Muscle of back (tissue), 13 donors: ENCODE measurements at places on chromosomes 13 and 19.

- no peak for DNase-seq
These were observed 24.7 kb downstream of the PPP1R37 start for GRCh38 chr19:45117671-45118070.

GRCh38 chr13:73138638-73139491, 80.1 kb downstream of the KLF5 start:
- no peak for DNase-seq

- DNase-seq, result no peak
These were observed 1719.5 kb upstream of the MIR17HG start for GRCh38 chr13:89627996-89628395.

- no peak for DNase-seq
These were observed 23.2 kb upstream of the CRTC1 start for GRCh38 chr19:18660051-18660910.

DNA sequence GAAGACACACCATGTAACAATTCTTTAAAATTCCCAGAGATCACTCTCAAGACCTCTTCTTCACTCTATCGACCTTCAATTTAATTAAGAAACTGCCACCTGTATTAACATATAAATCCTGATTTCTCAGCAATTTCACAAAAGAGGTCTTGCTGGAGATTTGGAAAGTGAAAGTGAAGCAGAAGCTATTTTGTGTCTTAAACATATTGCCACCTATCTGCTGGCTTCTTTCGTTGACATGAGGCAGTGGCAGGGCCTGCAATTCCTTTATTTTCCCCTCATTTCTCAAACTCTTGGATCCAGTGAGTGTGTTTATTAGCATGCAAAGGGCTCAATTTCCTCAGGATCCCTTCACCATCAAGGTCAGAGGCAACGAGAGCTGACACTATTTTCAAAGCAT, 780.2 kb upstream of the SLITRK1 start:
- DNase-seq, result no peak

DNA sequence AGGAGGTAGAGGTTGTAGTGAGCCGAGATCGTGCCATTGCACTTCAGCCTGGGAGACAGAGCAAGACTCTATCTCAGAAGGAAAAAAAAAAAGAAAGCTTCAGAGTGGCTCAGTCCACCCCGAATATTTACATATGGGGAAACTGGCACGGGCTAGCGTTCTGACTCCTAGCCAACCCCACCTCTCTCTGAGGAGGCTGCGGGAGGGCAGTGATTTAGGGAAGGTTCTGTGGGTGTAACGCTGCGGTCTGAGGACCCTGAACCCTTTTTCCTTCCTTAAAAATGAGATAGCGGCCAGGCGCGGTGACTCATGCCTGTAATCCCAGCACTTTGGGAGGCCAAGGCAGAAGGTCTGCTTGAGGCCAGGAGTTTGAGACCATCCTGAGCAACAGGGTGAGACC, 5.0 kb downstream of the LRRC25 start:
- DNase-seq, result no peak

DNA sequence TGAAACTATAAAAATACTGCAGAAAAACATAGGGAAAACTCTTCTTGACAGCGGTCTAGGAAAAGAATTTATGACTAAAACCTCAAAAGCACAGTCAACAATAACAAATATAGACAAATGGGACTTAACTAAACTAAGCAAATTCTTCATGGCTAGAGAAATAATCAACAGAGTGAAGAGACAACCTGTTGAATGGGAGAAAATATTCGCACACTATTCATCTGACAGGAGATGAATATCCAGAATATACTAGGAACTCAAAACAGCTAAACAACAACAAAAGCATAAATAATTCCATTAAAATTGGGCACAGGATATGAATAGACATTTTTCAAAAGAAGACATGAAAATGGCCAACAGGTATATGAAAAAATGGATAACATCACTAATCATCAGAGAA, 303.6 kb upstream of the PRR20A start:
- no peak for DNase-seq

DNA sequence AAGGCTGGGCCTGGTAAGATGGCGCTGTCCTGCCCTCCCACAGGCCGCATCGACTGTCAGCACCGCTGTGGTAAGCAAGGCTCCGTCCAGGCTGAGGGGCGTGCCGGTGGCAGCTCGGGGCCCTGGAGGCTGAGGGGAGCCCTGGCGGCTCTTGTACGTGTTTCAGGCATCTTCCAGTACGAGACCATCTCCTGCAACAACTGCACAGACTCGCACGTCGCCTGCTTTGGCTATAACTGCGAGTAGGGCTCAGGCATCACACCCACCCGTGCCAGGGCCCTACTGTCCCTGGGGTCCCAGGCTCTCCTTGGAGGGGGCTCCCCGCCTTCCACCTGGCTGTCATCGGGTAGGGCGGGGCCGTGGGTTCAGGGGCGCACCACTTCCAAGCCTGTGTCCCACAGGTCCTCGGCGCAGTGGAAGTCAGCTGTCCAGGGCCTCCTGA, 1.2 kb downstream of the IZUMO4 start:
- no peak for DNase-seq

GRCh38 chr19:3045885-3046697, 16.2 kb downstream of the TLE5 start:
- DNase-seq, result no peak

GRCh38 chr19:49713236-49713845, 22.4 kb downstream of the CPT1C start:
- DNase-seq, result no peak

GRCh38 chr13:40442231-40442630, 224.2 kb downstream of the FOXO1 start:
- DNase-seq, result no peak

DNA sequence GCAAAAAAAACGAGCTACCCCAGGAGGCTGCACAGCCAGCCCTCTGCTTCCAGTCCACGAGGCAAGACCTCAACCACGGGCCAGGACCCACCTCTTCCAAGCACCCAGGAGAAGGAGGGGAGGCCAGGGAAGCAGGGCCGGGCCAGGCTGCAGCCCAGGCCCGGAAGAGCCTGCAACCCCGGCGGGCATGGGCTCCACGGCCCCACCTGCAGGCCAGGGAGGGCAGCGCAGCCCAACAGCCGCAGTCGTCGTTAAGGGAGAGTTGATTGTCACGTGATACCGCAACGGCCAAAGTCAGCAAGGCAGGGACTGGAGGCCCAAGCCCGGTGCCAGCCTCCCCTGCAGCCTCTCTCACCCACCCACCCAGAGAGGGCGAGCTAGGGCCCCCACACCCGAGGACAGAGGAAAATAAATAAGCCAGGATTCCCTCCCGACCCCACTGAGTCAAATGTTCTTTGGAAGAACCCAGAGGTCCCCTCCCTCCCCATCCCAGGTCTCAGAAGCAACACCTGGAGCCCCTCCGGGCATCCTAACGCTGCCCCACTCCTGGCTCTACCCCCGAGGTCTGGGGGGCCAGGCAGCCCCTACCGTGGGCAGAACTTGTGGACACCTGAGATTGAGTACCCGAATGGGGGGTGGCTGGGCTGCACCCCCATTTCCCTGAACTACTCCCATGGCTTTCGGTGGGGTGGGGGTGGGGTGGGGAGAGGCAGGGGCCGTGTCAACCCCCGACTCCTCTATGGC, 5.2 kb upstream of the REXO1 start:
- DNase-seq, result no peak

DNA sequence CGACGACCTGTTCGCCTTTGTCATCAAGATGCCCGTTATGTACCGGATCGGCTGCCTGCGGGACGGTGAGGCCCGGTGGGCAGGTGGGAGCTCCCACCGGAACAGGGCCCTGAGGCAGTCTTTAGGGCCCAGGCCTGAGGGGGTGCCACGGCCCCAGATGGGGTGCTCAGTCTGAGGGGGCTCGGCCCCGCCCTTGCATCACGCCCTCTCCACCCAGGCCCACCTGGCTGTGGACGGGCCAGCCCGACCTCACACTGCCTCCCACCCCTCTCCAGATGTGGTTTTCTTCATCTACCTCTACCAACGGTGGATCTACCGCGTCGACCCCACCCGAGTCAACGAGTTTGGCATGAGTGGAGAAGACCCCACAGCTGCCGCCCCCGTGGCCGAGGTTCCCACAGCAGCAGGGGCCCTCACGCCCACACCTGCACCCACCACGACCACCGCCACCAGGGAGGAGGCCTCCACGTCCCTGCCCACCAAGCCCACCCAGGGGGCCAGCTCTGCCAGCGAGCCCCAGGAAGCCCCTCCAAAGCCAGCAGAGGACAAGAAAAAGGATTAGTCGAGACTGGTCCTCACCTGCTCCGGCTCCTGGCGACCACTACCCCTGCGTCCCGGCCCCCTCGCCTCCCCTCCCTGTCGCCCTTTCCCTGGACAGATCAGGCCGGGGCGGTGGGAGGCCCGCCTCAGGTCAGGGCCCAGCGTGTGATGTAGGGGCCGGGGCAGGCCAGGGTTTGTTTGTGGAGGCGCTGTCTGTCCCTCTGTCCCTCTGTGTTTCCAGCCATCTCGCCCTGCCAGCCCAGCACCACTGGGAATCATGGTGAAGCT, 8.7 kb upstream of the RELB start:
- DNase-seq, result no peak

GRCh38 chr19:16024266-16025107, 51.8 kb upstream of the TPM4 start:
- DNase-seq, result no peak

- DNase-seq, result no peak
These were observed at the start of gene NCAN for GRCh38 chr19:19211499-19212420. TSS of gene NCAN (plus strand) at chr19:19211958. CDS start at chr19:19216954, 4,996 bp downstream.

GRCh38 chr13:48849515-48849914, 126.2 kb upstream of the FNDC3A start:
- DNase-seq, result no peak

DNA sequence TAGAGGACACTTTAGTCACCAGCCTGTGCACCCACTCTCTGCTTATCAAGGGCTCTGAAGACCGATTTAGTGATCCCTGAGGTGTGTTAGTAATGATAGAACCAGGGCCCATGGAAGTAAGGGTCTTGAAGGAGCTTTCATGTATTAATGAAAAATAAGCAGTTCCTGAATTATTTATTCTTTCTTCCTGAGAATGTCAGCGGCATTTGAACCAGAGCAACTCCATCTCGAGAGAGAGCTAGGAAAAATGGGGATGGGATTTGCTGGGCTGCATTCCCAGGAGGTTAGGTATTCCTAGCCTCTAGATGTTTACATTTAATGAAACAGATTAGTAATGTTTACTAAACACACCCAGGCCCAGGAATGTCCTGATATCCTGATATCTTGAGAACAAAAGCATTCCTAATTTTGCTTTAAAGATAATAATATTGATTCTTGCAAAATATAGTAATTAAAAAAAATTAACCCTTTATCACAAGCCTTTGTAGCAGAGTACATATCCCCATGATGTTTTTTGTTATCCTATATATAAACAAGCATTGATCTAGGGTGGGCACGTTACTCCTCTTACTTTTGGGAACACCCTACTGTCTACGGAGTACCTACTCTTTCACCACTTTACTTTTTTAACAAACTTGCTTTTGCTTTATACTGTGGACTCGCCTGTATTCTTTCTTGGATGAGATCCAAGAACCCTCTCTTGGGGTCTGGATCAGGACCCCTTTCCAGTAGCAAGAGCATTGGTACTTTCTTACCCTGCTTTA, 63.1 kb downstream of the COG3 start:
- no peak for DNase-seq

DNA sequence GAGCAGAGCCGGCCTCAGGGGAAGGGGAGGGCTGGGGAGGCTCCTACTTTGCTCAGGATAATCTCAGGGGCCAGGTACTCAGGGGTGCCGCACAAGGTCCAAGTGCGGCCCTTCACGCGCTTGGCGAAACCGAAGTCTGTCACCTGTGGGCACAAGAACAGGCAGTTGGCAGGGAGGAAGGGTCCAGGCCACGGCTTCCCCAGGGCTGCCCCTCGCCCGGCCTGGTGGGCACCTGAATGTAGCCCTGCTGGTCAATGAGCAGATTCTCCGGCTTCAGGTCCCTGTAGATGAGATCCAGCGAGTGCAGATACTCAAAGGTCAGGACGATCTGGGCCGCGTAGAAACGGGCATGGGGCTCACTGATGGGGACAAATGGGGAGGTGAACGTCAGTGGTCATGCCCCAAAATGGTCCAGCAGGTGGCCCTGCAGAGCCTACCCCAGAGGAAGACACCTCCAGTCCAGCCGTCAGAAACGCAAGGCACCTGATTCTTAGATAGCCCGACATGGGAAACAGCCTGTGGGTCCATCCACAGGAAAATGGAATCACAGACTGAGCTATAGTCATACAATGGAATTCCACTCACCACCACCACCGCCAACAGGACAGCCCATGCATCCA, 7.1 kb upstream of the SAMD1 start:
- DNase-seq, result no peak

GRCh38 chr19:41542622-41543021, 33.3 kb upstream of the CEACAM21 start:
- no peak for DNase-seq

DNA sequence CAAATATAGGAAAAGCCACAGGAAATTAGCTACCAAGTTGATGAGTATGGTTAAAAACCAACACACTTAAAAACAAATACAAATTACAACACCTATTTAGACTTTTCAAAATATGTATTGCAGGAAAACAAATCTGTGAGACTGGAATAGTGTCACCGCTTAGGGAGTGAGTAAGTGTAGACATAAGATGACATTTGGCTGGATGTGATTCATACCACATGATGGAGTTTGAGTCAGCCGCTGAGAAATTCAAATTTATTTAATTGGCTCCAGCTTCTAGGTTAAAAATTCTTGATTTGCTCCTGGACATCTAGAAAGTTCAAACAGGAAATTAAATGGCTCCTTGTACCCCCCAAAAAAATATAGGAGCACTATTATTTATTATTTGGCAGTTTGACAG, 531.7 kb downstream of the SLITRK1 start:
- no peak for DNase-seq

GRCh38 chr13:79245937-79246577, 160.0 kb downstream of the RBM26 start:
- no peak for DNase-seq

GRCh38 chr13:34591900-34592529, 350.1 kb upstream of the NBEA start:
- peak; percentile 61 for DNase-seq

DNA sequence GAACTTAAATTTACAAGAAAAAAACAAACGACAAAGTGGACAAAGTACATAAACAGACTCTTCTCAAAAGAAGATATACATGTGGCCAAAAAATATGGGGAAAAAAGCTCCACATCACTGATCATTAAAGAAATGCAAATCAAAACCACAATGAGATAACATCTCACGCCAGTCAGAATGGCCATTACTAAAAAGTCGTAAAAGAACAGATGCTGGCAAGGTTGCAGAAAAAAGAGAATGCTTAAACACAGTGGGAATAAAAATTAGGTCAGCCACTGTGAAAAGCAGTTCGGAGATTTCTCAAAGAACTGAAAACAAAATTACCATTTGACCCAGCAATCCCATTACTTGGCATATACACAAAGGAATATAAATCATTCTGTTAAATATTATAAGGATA, 132.7 kb downstream of the UGGT2 start:
- no peak for DNase-seq

- no peak for DNase-seq
These were observed 517.2 kb upstream of the SLITRK1 start for GRCh38 chr13:84399320-84400085.
